NCI-H1105 (cell line): ENCODE measurements at places on chromosomes 2 and 18.

- no peak for DNase-seq
Observed at GRCh38 chr18:24841536-24841935, 381.1 kb downstream of the HRH4 start.

- no peak for DNase-seq
Observed at GRCh38 chr2:119463136-119463535, 31.5 kb downstream of the TMEM37 start.

GRCh38 chr2:187261705-187262104 is 186.3 kb downstream of the CALCRL start:
- DNase-seq: no peak

- DNase-seq: no peak
Observed at GRCh38 chr18:70386582-70386981, 97.7 kb downstream of the SOCS6 start.

GRCh38 chr2:18987592-18988073 is 370.8 kb downstream of the OSR1 start:
- DNase-seq: peak; percentile 14

DNA sequence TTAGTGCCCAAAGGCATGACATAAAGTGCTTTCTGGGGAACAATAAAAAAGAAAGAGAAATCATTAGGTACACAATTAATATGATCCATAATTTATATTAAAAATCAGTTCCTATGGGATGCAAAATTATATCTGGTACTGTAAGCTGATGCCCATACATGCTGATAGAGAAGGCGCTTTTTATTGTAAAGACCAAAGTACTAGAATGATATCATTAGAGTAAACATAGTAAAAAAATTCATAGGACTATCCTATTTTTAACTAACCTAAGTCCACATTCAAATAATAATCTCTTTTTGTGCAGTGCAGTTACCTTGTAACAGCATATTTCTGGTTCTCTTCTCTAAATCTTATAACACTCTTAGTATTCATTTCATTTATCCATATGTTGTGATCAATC is 252.2 kb downstream of the ASXL3 start:
- DNase-seq: no peak

DNA sequence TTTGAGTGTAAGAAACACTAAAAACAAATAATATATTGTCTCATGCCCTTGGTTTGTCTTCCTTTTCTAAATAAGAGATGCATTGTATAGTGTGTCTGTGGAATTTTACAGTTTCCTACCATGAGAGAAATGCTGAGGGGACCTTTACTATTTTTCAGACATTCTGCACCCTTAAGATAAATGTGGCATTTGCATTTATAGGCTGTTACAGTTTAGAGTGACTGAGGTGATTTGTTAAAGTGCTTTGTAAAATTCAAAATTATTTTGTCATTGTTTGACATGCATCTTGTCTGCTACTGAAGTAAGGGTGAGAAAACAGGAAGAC is 78.9 kb upstream of the ZSWIM2 start:
- no peak for DNase-seq

GRCh38 chr2:75799859-75800258 is 89.1 kb upstream of the GCFC2 start:
- DNase-seq: no peak

DNA sequence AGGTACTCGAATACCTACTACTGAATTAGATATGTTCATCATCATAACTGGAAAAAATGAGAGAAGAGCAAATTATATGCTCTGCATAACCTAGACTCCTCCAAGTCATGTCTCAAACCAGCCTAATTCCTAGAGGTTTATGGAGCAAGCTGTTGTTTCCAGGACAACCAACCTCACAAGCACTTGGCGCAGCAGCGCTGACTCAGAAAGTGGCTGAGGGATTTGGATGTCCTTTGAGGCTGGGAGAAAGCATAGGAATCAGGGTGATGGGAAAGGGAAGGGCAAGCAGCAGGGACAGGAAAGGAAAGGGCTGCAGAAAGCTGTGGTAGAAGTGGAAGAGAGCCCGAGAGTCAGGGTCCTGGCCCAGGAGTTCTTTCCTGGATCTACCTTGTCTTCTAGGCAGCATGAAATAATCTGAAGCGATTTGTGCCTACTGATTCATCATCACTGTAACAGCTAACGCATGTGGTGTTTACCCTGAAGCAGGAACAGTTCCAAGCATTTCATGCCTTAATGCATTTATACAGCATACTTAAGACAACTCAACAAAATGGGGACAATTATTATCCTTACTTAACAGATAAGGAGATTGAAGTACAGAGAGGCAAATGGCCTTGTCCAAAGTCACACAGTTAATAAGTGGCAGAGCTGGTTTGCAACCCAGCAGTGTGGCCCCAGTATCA is 3.7 kb downstream of the PLEK start:
- DNase-seq: no peak

GRCh38 chr2:224843141-224843540 is 127.0 kb upstream of the CCDC195 start:
- DNase-seq: no peak

GRCh38 chr2:29662861-29663260 is 258.5 kb downstream of the ALK start:
- DNase-seq: no peak

DNA sequence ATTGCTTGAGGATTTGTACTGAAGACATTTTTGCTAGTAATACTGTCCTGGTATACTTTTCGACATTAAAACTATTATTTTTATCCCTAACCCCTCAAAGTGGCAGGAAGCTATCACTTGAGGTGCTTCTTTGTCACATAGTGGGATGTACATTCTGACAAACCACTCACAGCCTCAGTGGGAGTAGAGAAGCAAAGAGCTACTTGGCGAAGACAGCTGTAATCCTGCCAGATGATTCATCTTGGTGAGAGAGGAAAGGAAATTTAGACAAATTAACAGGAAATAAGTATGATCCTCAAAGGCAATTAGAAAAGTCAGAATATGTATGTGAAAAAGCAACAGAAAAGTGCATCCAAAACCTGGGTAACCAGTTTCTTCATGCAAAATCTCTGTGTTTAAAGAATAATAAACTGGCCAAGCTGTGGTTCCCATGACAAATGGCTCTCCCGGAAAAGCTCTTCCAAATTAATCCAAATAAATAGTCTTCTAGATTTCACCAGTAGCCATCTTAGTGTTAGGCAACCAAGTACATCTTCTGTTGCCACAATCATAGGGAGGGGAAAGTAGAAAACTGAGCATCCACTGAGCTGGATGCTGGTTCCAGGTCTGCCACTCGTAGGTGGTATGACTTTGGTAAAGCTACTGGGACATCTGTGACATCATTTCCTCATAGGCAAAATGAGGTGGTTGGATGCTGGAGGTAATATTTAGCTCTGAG is 308.0 kb upstream of the LYPD1 start:
- DNase-seq: no peak
